ENCODE measurements at places on chromosomes 3 and 15.

DNA sequence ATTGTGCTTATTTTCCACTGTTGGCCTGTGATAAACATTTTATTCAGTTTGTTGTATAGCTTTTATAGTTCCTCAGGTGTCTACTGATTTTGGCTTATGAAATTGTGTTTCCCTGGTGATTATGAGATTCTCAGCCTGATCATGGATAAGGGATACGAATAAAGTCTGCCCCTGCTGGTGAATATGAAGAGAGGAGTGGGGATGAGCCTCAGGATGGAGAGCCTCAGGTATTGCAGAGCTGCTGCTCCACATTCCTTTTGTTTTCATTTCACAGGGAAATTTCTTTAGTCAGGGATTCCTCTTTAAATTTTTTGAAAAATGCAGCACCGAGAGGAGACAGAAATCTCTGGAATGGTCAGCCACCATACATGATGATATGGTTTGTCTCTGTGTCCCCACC is 14.7 kb upstream of the RAB6B start:
- no peak for DNase-seq

GRCh38 chr3:170907637-170908234 is 701 bp downstream of the EIF5A2 start:
- peak; percentile 35 for DNase-seq

DNA sequence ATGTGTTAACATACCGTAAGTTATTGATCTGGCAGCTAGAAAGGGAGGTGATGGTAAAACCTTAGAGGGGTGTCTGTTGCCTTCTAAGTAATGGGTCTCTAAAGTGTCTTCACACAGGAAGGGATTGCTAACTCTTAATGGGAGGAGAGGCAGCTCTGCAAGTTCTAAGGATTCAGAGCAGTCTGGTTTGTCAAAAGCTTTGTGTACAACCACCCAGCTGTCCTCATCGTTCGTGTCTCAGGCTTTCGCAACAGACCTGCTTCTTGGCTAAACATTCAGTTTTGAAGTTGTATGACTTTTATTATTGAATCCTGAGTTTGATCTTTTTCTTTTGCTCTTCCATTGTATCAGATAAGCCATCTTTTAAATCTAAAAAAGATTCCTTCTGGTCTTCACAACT is 404.9 kb downstream of the SQOR start:
- no peak for DNase-seq

GRCh38 chr3:43632269-43632733 is 10.5 kb upstream of the ANO10 start:
- DNase-seq, result no peak

DNA sequence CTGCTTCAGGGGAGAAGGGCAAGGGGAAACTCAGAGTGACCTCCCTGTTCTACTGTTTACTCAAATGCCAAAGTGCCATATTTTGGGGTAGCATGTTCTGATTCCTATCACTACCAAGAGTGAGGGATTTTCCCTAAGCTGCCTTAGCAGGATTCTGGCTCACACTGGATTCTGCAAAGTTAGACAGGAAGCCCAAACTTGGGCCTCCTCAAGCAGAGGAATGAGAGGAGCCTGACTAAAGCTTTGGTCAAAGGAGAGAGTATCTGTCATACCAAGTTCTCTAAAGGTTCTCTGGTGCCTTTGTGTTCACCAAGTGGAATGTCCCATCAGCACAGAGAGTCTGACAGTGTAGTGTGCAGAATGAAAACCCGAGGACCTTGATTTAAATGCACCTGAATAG is 8.8 kb upstream of the RARB start:
- no peak for DNase-seq

GRCh38 chr3:121063628-121064027 is 155.6 kb downstream of the STXBP5L start:
- DNase-seq, result no peak

DNA sequence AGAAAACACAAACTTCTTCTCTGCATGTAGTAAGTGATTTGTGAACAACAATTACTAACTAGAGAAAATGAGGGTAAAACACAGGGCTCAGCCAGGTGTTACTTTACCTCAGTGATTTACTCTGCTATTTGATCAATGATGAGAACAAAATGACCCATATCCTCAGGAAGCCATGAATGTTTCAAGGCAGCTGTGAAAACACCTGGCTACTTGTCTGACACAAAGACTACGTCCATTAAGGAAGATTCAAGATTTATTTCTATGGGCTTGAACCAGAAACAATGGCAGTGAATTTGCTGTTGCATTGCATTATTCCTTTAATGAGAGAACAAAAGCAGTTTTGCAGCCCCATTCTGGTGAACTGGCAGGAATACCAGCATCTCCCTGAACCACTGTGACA is 374.6 kb upstream of the ARL6 start:
- no peak for DNase-seq

DNA sequence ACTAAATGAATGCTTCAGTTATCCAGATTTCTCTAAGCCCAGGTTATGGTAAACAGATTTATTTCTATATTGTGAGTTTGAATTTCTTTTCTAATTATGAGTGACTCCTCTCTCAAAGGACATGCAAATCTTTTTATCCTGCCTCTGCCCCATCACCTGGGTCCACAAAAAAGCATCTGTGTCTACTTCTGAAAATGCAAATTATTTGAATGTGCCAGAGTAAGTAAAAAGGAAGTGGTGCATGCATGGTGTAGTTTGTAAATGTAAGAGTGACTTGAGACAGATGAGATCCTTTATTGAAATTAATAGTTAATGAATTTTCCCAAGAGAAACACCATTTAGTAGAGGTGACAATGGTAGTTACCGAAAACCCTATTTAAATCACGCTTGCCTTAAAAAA is 26.9 kb downstream of the MCTP2 start:
- DNase-seq, result no peak

DNA sequence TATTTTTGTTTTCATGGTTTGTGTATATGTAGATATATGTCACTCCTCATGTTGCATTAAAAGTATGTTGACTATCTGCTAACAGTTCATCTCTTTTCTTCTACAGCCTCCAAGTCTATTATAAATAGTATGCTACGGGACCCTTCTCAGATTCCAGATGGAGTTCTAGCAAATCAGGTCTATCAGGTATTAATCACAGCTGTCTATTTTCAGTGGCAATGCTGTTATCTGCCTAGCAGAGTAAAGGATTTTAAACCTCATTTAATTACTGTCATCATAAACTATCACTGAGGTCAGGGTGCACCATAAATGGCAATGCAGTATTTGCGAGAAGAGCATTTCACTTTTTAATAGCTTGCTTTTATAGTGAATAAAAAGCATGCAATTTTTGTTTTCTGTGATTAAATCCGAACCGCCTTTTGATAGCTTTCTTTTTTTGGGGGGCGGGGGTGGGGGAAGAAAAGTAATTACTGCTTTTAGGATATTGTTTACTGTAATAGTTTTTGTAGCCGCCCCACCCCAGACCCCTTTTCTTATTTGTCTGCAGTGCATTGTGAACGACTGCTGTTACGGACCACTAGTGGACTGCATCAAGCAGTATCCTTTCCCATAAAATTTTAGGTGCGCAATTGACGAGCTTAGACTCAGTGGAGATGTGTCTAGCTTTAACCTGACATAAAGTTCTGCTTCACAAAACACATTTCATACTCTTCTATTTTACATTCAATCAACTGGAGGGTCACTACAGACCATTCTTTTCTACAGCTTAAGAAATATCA is 112.3 kb downstream of the CDIN1 start:
- DNase-seq, result no peak

GRCh38 chr3:192918275-192918588 is 576 bp upstream of the MB21D2 start:
- no peak for DNase-seq

GRCh38 chr15:79172801-79173460 is 82.4 kb upstream of the RASGRF1 start:
- DNase-seq, result no peak

- no peak for DNase-seq
These were observed 16.2 kb downstream of the ATP11B start for GRCh38 chr3:182809531-182809930.

DNA sequence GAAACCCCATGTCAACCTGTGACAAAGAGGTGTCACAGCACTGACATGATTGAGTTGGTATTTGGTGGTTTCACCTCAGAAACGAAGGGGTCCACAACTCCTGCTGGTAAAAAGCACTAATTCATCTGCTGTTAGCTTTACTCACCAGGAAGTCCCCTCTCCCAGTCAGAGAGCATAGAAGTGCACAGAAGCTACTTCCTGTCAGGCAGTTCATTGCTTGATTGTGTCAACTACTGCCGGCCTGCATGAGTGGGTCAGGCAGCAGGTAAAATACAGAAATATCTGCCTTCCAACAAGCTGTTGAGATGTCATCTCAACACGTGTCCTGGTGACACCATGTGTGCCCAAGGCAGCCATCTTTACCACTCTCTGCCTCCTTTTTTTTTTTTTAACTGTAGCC is 596.6 kb upstream of the NR2F2 start:
- DNase-seq, result no peak

GRCh38 chr3:144496141-144496835 is 524.7 kb downstream of the DIPK2A start:
- DNase-seq, result no peak

GRCh38 chr3:9881441-9881840 is 1.4 kb upstream of the CIDEC start:
- DNase-seq, result no peak

GRCh38 chr15:51828621-51829375 is 655 bp upstream of the TMOD3 start:
- DNase-seq, result no peak

GRCh38 chr3:34268032-34268709 is 469.7 kb downstream of the PDCD6IP start:
- no peak for DNase-seq

DNA sequence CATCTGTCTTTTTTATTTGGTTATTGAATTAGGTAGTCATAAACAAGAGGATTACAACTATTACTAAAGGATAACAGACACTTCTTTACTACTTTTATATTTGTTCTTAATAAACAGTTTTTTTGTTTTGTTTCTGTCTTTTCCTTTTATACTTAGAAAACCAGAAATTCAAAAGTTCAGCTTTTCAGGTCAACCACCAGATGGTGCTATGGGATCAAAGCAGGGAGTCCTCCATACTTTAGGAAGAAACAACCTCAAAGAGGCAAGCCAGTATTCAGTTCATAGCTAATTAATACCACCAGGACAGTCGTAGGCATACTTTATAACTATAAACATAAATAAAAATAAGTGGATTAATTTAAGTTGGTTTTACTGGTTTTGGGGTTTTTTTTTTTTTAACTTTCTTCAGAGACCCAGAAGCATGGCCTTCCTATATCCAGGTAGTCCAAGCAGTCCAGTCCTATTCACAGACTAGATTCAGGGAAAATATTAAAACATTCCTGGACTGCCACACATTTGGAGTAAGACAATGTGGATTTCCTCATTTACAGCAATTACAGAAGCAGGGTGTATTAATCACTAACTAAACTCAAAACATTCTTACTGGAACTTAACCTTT is 16.0 kb upstream of the EID1 start:
- DNase-seq, result no peak

DNA sequence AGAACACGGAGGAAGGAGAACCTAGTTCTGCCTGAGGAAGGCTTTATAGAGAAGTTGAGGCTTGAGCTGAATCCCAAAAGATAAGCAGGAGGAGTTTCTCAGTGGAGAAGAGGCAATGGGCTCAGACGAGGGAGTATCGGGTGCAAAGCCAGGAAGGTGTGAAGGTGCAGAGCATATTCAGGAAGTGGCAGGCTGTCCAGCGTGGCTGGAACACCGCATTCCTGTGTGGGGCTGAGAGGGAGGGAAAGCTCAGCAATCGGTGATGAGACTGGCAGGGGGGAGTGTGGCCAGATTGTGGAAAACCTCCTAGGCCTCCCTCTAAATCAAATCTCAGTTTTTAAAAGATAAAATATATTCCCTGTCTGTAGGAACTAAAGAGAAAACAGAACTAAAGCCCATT is 63.0 kb downstream of the ARHGAP31 start:
- DNase-seq, result no peak

- peak; percentile 88 for DNase-seq
These were observed 30.3 kb downstream of the IL12A start for GRCh38 chr3:160018959-160019358.

DNA sequence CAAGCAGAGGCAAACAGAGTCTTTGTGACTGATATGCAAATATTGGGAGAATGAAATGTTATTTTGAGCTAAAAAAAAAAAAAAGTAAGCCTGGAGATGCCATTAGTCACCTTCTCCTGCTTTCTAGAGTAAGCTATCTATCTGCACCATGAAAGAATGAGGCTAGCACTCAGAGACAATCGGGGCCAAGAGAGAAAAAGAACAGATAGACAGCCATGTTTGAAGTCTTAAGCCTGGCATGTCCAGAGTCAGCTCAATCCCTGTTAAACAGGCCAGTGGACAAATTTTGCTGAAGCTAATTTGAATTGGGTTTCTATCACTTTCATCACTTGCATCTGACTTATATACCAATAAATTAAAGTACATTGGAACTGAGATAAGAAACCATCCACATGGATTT is 204.4 kb downstream of the SLC9A9 start:
- no peak for DNase-seq

GRCh38 chr15:48076454-48076853 is 44.3 kb upstream of the SLC24A5 start:
- no peak for DNase-seq

GRCh38 chr15:101568309-101568708 is 78.8 kb upstream of the PCSK6 start:
- DNase-seq, result no peak

DNA sequence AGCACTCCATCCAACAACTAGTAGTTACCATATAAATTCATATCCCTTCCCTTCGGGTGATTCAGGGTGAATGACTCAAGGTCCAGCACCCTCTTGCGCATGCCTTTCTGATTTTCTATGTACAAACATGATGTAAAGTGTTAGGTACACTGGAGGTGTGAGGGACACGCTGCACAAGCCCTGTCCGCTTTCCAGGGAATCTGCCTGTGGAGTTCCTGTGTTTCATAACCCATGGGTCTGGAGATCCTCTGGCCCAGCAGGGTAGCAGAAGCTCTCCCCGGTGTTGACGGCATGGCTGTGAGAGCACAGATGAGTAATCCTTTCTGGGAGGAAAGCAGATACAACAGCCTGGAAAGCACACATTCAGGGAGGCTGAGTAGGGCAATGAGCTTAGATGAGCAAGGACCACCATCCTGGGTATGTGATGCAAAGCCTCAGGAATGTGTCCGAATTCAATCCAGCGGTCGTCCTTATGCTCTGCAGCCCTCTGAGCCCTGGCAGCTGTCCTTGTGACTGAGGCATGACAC is 142.9 kb upstream of the TP63 start:
- no peak for DNase-seq

GRCh38 chr3:15556512-15556911 is 35.0 kb upstream of the COLQ start:
- no peak for DNase-seq

All from NCI-H2107 (cell line).